ENCODE measurements at places on chromosomes 3 and 15.

DNA sequence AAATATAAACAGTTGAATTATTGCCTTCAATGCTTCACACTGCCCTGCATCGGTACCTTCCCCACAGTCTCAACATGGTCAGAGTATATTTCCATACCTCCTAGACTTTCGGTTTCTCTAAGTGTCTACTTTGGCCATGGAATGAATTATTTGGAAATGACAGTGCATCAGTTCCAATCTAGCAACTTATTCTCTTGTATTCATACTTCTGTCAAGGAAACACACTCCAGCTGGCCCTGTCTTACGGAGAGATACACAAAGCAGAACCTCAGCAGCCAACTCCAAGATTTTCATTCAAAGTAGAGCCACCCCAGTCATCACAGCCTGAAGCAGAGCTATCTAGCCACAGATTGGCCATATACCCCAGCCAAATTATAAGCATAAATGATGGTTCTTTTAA, 518.4 kb upstream of the UBE2E2 start:
- no peak for DNase-seq

GRCh38 chr3:78455166-78455565, 1312.6 kb downstream of the ROBO1 start:
- no peak for DNase-seq

DNA sequence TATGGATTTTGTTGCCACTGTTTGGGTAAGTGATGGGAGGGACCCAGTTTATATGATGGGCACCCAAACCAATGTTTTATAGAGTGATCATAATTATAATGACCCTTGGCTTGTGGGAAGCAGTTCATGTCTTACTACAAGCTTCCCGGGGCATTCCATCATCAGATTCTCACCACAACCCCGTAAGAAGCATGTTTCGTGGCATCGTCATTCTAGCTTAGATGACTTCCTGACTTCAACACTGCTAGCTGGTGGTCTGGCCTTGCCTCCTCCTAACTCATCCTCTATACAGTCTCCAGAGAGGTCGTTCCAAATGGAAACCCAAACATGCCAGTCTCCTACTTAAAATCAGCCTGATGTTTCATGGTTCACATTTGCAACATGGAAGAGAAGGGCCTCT, 226.9 kb downstream of the ADAMTS9 start:
- no peak for DNase-seq

GRCh38 chr3:16372362-16373292, 107.6 kb downstream of the OXNAD1 start:
- DNase-seq = no peak

- no peak for DNase-seq
Measured at GRCh38 chr15:56923174-56923591, 4.7 kb downstream of the TCF12 start.

GRCh38 chr3:25508901-25509300, 80.8 kb downstream of the RARB start:
- no peak for DNase-seq

DNA sequence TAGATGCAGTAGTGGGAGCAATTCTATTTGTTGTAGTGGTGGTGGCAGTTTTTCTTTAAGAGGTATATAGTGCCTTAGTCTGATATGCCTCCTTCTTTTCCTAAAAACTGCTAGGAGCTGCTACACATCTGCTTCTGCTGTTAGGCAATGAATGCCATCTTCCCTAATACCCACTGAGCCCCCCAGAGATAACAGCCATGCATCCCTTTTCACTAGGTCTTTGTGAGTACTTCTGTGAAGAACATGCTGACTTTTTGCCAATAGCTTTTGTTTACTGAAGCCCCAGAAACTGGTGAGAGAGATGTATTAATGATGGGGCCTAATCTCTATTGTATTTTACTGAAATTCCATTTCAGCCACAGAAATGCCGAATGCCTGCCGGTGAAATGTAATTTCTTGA, 92.6 kb upstream of the CHL1 start:
- DNase-seq = no peak

DNA sequence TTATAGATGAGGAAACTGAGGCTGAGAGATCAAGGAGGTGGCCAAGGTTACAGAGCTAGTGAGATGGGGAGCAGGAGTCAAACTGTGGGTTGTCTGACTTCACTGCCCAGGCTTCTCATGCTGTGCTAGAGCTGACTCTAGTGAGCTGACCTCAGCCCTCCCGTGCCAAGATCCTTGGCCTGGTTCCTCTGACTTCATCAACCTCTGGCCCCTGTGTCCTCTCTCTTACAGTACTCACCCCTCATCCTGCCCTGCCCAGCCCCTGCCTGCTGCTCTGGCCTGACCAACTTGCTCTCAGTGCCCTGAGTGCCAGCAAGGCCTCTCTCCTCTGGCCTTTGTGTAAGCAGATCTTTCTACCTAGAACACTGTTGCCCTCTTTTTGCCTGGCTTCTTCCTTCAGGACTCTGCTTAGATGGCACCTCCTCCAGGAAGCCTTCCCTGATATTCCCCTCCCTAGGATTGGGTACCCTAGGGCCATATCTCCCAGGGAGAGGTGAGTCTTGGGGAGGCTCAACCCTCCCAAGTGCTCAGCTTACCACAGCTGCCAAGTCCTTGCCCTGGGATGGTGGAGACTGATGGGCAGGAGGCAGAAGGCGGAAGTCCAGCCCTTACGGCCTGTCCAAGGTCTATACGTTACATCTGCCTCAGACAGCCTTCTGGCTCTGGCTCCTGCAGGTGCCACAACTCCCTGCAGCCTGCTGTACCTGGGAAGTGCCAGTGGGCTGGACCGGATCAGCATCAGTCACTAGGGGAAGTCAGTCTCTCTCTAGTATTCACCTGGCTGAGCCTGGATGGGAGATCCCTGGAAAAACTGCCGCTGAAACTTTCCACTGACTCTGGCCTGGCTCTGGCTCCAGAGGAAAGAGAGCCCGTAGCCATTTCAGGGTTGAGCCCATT, 36.3 kb upstream of the FAM107A start:
- no peak for DNase-seq

DNA sequence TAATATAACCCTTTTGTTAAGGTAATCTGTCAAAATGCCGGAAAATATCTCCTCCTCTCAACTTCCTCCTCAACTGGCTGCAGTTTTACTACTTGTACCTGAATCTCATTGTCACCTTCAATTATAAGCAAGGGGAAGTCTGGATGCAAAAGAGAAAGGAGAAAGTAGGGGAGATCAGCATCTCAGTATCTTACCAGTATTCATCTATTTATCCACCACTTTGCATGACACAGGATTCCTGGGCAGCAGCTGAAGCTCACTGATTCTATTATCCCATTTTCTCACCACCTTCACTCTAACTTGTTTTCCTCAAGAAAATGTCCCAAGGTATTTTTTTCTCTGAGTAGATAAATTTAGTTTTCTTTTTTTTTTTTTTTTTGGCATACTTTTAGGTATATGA, 440.5 kb upstream of the CBLB start:
- no peak for DNase-seq

GRCh38 chr15:29272219-29272618, 2.6 kb upstream of the NSMCE3 start:
- no peak for DNase-seq

DNA sequence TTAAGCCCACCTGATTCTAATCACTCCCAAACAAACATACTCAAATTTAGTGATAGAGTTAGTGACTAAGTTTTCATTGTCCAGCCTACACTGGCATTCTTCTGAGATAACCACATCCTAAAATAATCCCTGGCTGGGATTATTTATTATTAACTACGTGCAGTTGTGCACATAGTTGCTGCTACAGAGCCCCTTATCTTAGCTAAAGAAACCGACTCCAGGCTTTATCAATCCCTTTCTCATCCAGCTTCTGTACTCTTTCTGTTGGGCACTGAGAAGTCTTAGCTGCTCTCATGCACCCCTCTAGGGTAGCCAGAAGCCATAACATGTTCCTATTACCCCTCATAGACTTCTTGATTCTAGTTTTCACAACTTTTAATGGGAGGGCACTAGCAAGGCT, 208.7 kb downstream of the MBNL1 start:
- no peak for DNase-seq

DNA sequence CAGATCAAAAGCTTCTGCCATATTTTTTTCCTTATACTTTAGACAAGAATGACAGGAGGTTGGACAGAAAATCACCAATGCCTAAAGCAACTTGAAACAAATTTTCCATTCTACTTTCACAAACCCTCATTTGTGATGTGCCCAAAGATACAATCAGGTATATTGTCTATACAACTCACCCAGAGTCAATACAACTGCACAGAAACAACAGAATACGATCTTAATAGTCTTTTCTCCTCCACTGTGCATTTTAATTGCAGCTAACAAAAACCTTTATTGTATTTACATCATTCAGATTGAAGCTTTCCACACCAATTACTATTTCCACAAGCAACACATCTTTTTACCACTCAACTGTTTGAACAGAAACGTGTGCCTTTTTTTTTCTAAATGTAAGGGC, 80.4 kb downstream of the PLOD2 start:
- no peak for DNase-seq

- DNase-seq = no peak
Measured at GRCh38 chr3:144129536-144130214, 158.1 kb downstream of the DIPK2A start.

GRCh38 chr3:144809380-144809779, 837.8 kb downstream of the DIPK2A start:
- no peak for DNase-seq

DNA sequence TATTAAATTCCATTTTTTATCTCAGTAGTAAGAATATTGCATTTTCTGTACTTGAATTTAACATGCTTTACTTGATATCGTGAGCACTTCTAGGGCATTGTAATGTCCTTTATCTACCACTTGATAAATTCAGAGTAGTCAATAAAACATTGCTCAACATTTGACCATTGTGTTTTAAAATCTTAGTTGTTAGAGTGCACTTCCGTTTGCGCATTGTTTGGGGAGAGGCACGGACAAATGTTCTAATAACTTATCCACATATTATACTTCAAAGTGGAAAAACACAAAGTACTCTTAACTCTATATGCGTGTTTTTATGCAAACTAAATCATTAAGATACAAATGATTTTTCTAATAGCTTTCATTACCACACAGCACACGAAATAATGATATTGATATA, 419 bp downstream of the FAM227B start:
- no peak for DNase-seq

DNA sequence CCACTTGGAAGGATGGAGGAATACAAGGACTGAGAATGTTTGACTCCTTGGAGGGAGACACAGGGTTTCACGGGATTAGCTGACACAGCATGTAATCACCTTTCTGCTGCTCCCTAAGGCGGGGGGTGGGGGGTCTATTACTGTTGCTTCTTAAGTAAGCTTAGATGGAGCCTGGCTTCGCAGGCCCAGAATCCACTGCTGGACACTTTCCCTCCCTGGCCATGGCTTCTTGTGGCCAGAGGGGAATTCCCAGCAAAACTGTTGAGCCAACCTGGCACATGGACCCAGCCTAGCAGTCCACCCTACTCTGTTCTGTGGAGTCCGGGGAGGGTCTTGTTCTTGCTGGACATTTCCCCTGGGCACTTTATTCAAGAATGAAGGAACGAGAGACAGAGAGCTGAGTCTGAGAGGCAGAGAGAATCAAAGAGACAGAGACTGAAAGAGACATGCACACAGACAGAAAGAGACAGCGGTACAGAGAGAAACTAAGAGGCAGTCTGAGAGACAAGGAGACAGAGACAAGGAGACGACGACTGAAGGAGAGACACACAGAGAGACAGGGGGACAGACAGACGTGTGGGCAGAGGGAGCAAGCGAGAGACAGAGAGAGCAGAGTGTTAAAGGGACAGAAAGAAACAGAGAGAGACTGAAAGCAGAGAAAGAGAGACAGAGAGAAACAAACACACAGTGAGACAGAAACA, 55.6 kb upstream of the DLG1 start:
- no peak for DNase-seq

DNA sequence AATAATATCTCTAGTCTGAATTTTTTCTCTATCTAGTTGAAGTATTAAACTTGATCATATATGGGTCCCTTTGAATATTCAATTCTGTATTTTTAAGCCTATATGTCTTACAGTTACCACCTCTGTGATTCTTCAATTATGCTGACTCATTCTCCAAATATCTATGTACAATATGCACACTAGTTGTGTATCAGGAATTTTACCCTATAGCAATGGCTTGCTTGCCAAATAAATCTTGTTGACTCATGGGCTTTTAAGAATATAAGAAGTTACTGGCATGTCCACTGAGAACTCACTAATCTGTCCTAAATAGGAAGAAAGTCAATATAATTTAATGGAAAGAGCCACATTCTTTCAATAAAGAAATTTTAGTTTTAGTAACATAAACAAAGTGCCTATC, 656.3 kb downstream of the RBMS3 start:
- no peak for DNase-seq

- DNase-seq = no peak
Measured at GRCh38 chr3:173865900-173866498, 468.5 kb downstream of the NLGN1 start.

- no peak for DNase-seq
Measured at GRCh38 chr15:82132742-82133141, 86.9 kb upstream of the MEX3B start.

DNA sequence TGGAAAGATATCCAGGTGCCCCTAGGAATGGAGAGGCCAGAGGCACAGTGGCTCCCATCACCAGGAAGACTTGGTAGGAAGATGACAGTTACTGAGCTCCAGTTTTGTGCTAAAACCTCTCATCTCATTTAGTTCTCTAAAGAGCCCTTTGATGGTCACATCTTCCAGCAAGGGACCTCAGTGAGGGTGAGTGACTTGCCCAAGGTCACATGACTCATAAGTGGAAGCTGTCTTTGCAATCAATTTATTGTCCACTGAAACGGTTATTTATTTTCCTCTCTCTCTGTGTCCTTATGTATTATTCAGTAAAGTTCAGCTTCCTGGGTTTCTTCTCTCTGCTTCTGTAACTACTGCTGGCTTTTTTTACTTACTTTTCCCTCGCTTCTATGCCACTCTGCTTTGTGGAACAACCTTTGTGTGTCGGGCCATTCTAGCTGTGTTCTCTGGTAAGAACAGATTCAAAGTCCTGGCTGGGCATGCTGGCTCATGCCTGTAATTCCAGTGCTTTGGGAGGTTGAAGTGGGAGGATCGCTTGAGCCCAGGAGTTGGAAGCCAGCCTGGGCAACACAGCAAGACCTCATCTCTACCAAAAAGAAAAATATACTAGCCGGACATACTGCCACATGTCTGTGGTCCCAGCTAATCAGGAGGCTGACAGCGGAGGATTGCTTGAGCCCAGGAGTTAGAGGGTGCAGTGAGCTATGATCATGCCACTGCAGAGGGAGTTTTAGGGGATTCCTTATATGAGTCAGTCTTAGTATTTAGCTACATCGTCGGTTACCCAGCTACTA, 55.9 kb downstream of the PDIA5 start:
- DNase-seq = no peak

DNA sequence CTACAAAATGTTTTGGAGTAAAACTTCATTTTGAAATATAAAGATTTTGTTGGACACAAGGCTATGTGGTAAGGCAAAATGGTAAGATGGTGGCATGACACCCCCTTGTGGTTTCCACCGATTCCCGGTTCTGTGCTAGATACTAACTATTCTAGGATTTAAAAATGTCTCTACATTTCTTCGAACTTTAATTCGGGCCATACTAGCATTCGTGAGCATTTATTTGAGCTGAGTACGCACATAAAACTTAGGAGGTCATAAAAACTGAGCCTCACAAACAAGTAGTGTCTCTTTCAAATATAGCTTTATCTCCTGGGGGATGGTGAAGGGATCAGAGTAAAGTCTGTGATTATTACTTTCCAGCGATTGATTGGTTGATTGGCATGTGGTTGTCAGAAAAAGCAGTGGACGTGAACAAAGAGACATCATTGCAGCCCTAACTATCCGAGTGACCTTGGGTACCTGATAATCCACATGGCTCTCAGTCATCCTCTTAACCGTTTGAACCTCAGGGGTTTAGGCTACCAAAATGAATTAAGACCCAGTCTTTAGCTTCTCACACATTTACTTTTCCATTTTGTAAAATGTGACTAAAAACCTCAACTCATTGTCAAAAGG, 1.1 kb upstream of the ZNF639 start:
- DNase-seq = no peak

GRCh38 chr3:115986555-115987207, 363.4 kb downstream of the GAP43 start:
- DNase-seq = no peak

Data from pancreas (tissue), 10 donors.